ENCODE measurements at places on chromosomes 12 and 14. TPM values are rescaled to one million over a fixed set of nuclear protein-coding genes. Genes with fewer than 3 reads are reported as not detected.

DNA sequence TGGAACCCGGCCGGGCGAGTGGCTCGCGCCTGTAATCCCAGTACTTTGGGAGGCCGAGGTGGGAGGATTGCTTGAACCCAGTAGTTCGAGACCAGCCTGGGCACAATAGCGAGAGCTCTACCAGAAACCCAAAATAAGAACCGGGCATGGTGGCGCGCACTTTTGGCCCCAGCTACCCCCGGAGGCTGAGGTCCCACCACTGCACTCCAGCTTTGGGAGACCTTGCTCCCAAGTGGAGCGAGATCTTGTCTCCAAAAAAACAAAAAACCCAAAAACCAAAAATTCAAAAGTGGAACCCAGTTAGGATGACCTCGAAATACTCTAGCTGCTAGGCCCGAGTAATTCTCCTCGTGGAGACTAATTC, 769 bp upstream of the VTI1B start:
- no peak for DNase-seq

DNA sequence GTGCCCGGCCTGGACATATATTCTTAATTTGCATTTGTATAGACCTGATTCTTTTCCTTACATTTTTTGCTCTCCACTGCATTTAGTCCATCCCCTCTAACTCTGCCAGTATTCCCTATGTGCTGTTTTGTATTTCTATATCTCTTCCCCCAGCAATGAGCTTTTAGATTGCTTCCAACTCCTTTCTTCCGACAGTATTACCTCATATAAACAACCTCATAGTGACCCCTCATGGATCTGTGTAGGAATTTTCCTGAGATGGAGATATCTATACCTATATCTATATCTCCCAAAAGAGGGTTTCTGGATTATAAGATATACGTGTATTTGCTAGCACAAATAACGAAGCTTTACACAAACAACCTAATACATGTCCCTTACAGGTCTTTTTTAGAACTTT, 161.9 kb downstream of the CRADD start:
- DNase-seq = no peak

DNA sequence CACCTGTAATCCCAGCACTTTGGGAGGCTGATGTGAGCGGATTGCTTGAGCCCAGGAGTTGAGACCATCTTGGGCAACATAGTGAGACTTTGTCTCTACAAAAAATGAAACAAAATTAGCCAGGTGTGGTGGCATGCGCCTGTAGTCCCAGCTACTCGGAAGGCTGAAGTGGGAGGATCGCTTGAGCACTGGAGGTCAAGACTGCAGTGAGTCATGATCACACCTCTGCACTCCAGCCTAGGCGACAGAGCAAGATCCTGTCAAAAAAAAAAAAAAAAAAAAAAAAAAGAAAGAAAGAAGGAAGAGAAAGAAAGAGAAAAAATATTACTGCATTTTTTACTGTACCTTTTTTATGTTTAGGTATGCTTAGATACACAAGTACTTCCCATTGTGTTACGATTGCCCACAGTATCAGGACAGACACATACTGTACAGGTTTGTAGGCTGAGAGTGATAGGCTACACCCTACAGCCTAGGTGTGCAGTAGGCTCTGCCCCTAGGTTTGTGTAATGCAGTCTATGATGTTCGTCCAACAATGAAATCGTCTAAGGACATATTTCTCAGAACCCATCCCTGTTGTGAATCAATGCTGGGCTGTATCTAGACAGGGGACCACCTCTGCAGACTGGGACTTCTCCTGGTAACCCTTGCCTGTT, 160.4 kb upstream of the PWP1 start:
- DNase-seq = no peak

DNA sequence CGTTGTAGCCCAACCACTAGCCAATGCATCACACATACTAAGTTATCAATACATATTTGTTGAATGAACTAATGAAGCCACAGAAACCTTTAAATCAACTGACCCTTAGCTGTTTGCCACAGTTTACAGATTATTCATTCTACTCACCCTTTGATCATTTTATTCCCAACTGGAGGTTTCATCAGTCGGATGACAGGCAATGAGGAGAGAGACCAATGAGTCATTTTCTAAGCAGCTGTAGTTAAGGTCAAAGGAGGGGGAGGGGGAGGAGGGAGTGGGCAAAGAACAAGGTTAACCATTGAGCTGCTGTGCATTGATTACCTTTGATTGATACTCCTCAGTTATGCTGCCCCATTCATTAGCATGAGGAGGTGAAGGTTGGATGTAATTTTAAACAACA, 469.5 kb downstream of the VRK1 start:
- no peak for DNase-seq

DNA sequence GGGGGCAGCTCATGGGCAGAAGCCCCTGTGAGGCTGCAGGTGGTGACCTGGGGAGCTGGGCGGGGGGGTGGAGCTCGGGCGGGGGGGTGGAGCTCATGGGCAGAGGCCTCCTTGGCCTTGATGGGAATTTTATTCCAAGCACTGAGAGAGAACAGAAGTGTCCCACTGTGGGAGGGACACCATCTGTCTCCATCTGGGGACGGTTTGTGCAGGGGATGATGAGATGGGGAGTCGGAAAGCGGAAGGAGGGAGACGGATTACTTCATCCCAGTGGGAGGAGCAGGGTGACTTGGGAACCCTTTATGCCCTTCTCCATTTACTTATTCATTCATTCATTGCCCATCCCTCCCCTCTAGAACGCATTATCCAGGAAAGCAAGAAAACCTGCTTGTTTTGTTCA, 304.7 kb downstream of the ADGRD1 start:
- no peak for DNase-seq

GRCh38 chr12:109435428-109436187, 41.5 kb downstream of the KCTD10 start:
- DNase-seq = no peak

DNA sequence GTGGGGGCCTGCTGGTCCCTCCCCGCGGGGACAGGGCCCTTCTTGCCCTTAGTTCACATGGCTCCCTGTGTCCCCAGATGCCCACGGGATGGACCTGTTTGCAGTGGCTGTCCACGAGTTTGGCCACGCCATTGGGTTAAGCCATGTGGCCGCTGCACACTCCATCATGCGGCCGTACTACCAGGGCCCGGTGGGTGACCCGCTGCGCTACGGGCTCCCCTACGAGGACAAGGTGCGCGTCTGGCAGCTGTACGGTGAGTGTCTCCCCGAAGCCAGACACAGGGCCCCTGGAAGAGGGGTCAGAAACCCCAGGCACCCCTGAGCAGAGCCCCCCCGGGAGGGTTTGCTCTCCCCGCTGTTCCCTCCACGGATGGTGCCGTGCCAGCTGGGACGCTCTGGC, 13.4 kb downstream of the MMP17 start:
- DNase-seq = no peak

GRCh38 chr12:76186131-76186906, 101.8 kb upstream of the NAP1L1 start:
- DNase-seq = no peak

GRCh38 chr12:54306925-54307741, 6.3 kb upstream of the NFE2 start:
- no peak for DNase-seq

DNA sequence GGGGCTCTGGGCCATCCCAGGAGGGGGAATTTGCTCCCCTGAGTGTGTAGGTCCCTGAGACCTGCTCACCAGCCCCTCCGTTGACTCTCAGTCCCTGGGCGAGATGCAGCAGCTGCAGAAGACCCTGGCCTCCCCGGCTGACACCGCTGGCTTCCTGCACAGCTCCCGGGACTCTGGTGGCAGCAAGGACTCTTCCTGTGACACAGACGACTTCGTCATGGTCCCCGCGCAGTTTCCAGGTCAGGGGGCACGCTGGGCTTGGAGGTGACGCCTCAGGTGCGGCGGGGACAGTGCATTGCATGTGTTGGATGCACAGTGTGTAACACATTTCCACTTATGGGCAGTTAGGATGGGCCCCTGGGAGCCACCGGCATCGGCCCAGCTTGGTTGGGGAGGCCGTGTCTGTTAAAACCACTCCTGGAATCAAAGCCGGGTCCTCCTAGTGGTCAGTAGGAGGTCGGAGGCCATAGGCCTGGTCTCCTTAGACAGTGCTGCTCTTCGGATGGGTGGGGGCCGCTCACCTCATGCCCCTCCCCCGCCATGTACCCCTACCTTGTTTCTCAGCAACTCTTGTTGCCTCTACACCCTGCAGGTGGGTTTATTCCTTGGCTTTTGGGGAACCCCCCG, 17.1 kb upstream of the PUS1 start:
- DNase-seq = no peak

DNA sequence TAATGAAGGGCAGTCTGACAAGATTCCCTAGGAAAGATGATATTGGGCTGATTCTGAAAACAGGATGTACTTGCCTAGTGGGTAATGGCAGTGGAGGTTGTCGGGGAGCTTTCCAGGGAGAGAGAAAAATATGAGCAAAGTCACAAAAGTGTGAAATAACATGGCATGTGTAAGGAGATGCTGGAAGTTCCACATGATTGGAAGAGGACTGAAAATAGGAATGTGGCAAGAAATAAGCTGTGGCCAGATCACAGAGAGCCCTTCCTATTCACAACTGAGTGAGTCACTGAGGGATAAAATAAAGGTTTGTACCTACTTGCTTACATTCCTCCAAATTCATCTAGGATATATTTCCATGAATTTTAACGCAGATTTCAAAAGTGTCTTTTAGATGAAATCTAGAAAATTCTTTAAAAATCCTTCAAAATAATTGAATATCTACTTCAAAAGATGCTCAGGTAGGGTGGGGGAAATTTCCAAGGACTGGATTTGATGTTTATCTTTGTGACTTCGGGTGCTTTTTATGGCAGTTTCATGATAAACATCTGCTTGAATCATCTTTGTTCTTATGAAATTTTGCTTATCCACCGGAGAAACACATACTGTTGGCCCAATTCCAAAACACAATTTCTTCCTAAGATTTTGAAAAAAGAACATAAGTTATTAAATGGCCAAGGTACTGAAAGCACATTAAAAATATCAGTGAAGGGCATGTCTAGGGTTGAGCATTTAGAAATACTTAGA, 36.3 kb upstream of the SLC2A13 start:
- DNase-seq = no peak

- DNase-seq = no peak
Observed at GRCh38 chr14:104730487-104730886, 6.5 kb downstream of the ADSS1 start.

DNA sequence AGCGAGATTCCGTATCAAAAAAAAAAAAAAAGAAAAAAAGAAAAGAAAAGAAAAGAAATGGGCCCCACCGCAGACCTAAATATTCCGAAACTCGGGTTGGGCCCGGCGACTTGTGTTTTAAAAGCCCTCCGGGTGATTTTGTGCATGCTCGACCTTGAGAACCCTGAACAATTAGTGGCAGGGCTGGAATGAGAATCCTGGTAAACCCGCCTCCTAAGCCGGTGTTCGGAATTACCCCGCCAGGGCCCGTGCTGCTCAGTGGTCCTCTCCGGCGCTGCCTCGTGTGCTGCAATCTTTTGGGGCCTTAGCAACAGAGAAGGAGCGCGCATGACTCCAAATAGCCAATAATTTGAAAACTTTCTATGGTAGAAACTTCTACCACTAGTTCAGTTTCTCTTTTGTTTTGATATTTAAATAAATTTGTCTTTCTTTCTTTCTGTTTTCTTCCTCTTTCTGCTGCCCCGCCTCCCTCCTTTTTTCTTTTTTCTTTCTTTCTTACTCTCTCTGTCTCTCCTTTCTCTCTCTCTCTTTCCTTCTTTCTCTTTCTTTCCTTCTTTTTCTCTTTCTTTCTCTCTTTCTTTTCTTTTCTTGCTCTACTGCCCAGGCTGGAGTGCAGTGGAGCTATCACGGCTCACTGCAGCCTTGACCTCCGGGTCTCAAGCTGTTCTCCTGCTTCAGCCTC, 1.5 kb upstream of the GALNT6 start:
- DNase-seq = no peak

GRCh38 chr12:57518176-57518919, 2.0 kb downstream of the DDIT3 start:
- peak; percentile 70 for DNase-seq

DNA sequence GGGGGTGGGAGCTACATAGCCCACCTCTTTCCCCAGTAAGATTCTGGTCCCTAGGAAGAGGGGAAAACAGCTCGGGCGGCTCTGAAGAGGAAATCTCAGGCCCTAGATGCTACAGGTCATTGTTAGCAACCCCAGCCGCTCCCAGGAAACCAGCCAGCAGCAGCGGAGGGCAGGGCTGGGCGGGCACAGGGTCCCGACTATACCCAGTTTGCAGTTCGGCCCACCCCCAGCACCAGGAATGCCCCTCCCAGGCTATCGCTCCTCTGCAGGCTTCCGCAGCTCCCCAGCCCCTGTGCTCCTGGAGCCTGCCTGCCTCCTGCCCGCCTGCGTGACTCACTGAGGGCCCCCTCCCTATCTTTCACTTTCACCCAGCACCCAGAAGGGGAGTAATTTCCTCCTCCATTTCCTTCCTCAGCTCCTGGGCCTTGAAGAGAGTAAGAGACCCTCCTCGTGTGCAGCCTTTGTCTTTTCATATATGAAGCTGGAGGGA, 27.2 kb upstream of the PNMA1 start:
- peak; percentile 76 for DNase-seq

- DNase-seq = no peak
Observed at GRCh38 chr12:108854451-108855283, 2.7 kb downstream of the SSH1 start.

GRCh38 chr14:24435192-24435810, 5.5 kb downstream of the KHNYN start:
- DNase-seq = no peak

DNA sequence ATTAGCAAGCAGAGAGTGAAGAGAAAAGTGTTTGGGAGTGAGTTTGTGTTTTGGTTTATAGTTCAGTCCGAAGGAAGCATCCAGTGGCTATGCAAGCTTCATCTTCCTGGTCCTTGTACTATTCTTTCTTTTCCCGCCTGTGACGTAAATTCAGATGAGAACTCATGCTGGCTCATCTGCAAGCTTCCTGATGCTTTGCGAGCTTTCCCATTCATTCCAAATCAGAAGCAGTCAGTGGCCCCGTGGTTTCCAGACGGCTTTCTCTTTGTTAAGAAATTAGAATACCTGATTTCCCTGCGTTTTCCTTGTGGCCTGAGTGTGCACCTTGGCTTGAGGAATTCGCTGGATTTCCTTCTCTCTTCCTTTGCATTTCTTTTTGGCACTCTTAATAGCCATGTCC, 89.5 kb downstream of the TESC start:
- DNase-seq = no peak

DNA sequence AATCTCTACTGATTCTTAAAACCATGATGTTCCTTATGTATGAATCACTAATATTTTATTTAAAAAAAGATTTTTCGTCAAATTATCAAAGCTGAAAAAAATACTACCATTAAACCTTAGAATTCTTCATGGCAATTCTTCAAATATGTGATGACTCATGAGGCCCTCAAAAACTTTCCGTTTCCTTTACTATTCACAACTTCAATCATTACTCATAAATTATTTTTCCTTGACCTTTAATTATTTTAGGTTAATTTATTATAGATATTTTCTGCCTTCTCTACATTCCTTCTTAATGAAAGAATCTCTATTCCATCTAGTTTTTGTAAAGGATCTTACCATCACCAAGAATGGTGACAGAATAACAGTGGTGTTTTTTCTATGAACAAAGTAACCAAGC, 162.1 kb upstream of the SOX5 start:
- no peak for DNase-seq

- peak; percentile 62 for DNase-seq
Observed at GRCh38 chr12:13661005-13661887, 320.2 kb downstream of the GRIN2B start.

GRCh38 chr12:13022851-13023271, 21.3 kb upstream of the FAM234B start:
- DNase-seq = peak; percentile 33

Gene CRADD
- polyA plus RNA-seq = 13.0 TPM

Gene CALCOCO1
- 66.8 TPM for polyA plus RNA-seq

Gene KRT2
- not detected for polyA plus RNA-seq

Gene ZBTB42
- 5.5 TPM for polyA plus RNA-seq

Gene TMEM233
- 4.2 TPM for polyA plus RNA-seq

Gene DIABLO
- 25.8 TPM for polyA plus RNA-seq

Gene TRIP11
- polyA plus RNA-seq = 27.3 TPM

All from muscle of back (tissue), 13 donors.